Neural progenitor cell (in vitro differentiated cells): ENCODE measurements at places on chromosomes 5 and 9. TPM values are rescaled to one million over a fixed set of nuclear protein-coding genes. Genes with fewer than 3 reads are reported as not detected.

- DNase-seq: no peak
Observed at GRCh38 chr5:81906086-81906485, 65.7 kb upstream of the ATG10 start.

GRCh38 chr9:6645355-6646292 is at the start of gene GLDC:
Gene GLDC, minus strand, starts transcription at chr9:6645729. Its CDS starts 230 bp downstream, at chr9:6645499.
- DNase-seq: peak; percentile 96

GRCh38 chr5:90644132-90644531 is 85.5 kb downstream of the ADGRV1 start:
- DNase-seq: no peak

DNA sequence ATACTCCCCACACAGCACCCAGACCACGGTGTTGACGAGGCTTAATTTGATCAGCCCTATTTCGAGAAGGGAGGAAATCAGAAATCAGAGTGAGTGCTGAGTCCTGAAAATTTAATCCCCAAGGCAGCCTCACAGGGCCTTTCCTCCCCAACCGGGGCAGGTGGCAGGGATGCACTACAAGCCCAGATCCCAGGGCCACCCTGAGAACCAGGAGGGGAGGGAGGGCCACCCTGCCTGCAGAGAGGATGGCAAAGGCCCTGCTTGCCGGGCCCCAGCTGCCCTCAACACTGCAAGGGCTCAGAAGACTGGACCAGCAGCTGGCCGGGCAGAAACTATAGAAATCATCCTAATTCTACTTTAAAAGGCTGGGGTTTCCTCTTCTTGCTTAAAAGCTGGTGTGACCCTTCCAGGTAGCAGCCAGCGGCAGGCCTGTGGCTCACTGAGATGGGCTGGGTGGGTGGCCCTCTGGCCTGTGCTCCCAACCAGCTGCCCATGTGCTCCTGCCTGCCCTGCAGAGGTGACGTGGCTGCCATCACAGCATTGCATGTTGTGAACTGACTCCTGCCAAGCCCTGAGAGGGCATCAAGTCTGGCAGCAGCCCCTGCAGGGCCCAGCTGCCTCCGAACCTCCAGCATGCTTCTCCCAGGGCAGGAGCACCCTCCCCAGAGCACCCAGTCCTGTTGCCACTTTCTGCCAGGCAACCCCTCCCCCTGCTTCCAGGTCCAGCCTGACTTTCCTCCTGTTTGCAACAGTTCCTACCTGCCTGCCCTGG is 122.8 kb downstream of the ADAMTS2 start:
- DNase-seq: no peak

GRCh38 chr5:157350939-157351801 is 85.2 kb downstream of the CYFIP2 start:
- no peak for DNase-seq

DNA sequence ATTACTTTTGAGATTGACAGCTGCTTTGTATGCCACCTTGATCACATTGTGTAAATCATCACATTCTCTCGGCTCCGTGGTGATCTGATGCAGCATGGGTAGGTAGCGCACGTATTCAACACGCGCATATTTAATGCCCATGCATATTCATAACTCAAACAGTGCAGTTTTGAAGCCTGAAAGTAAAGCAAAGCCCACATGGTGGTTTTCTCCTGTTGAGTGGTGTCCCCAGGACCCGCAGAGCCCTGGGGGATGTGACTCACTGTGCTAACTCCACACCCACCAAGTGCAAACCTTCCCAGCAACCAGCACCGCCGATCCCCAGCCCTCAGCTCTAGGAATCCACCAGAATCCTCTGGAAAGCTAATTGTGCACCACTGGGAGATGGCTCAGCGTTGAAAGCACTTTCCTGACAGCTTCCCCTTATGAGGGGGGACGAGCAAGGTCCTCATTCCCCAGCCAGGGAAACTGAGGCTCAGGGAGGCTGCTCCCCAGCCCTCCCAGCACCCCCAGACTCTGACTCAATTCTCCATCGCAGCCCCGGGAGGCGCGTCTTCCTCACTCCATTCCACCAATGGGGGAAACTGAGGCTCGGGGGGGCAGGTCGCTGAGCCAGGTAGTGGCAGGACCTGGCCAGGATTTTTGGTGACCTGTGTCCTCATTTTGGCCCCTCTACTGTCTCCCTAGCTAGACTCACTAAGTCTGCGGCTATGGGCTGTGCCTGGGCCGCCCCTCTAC is 46.4 kb downstream of the SARDH start:
- DNase-seq: no peak

DNA sequence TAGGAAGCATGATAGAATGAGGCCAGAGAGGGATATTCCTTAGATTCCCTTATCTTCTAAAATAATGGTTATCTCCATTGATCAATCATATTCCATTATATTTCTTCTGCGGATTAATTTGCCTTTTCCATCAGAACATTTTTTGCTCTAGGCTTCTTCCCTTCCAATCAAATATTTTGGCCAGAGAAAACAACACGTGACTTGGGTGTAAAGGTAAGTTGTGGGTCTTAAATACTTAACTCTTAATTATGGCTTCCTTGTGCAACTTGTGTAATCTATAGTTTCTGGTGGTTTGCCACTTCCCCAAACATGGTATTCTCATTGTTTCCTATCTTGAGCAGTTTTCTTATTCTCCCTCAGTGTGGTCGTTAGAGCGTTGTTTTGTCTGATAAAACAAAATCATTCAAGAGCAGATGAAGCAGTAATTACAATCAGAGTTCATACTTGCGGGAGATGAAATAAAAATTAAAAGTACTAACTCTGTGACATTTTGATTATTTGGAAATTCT is 889.3 kb downstream of the MAT2B start:
- DNase-seq: no peak

- DNase-seq: no peak
Observed at GRCh38 chr5:66209350-66209749, 65.2 kb downstream of the SREK1 start.

GRCh38 chr5:9388941-9389674 is 156.8 kb downstream of the SEMA5A start:
- no peak for DNase-seq

- DNase-seq: no peak
Observed at GRCh38 chr9:16417749-16418148, 452.7 kb downstream of the BNC2 start.

DNA sequence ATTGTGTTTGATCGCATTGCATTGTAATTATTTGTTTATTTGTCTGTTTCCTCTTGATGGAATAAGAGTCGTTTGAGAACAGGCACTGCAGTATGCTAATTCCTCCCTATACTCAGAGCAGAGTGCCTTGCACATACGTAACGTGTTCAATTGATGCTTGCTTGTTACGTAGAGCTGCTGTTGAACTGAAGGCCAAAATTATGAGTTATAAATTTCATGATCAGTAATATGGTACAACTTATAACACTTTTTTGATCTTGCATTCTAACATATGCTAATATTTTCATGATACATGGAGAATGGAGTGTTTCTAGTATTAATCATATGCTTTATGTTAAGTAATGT is 26.5 kb upstream of the LIFR start:
- no peak for DNase-seq

GRCh38 chr5:175290379-175290778 is 153.6 kb downstream of the DRD1 start:
- DNase-seq: no peak

DNA sequence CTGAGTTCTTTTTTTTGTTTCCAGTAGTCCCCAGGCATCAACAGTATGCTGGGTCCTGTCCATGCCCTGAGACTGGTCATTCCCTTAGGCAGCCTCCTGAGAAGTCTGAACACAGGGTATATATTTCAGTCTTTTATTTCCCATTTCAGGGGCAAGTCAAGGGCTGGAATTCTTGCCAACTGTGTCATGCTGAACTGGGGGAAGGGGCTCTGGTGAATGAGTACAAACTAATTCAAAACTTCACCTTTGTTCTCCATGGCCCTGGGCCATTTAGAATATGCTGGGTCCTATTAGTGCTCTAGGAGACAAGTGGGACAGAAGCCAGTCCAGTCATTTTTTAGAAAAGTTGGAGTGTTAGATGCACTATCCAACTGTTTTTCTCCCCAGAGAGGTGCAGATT is 170.3 kb downstream of the TMC1 start:
- DNase-seq: no peak

GRCh38 chr9:137445930-137446431 is 4.8 kb upstream of the ENTPD8 start:
- no peak for DNase-seq

DNA sequence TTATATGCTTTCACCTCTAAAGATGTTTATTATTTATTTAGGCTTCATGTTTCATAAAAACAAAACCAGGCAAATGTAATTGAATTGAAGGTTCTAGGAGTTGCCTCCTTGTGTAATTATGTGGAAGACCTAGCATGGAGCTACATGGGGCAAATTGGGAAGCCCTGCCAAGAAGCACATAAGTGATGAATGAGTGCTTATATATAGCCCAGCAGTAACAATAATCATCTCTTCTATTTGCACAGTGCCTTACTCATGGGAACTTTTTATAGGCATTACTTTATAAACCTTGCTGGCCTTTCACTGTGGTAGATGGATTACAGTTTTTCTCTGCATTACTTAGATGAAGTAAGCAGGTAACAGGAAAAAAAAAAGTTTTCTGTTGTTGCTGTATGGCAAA is 40.0 kb upstream of the GRAMD2B start:
- DNase-seq: no peak

DNA sequence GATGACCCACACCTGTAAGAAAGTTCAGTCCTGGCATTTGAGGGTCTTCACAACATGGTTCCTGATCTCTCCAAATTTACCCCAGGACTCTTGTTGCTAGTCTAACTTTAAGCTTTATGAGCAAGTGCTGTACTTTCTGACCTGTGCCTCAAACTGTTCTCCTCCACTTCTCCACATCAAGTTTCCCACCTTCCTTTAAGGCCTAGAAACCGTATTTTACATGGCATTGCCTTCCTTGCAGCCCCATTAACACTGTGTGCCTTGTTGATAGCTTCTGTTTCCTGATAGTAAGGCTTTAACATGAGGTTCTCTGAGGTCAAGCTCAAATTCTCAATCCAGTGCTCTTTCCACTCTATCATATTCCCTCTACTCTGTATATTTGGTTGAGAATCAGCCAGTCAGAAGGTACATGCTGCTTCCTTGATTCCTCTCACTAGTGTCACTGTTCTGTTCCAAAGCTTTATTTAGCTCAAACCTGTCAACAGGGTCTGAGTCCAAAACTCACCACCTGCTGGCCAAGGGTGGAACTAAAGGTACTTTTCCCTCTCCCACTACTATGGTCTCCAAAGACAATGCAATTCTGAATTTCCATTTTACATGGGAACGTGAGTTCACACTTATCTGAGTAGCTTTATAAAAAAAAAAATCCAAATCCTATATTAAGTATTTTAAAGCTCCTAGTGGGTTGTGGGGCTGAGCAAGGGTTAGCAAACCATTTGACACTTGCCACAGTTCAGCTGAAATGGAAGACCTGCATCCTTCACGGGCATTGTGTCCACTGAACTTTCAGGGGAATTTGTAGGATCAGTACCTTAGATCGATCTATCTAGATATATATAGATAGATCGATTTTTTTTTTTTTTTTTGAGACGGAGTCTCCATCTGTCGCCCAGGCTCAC is 21.1 kb downstream of the VCP start:
- DNase-seq: peak; percentile 60

GRCh38 chr5:149887622-149888183 is 56.9 kb downstream of the PDE6A start:
- DNase-seq: no peak

CFAP77 gene
- 1.8 and 3.6 TPM in 2 replicates for total RNA-seq

GRM6 gene
- total RNA-seq: not detected in 2 replicates

LCN1 gene
- total RNA-seq: not detected in 2 replicates

NME5 gene
- total RNA-seq: 6.7 and 8.0 TPM in 2 replicates

ANKRD34B gene
- total RNA-seq: 0.77 and 2.5 TPM in 2 replicates

PCDHGB1 gene
- total RNA-seq: 3.6 and 4.3 TPM in 2 replicates

SLC31A2 gene
- 0.34 and 1.7 TPM in 2 replicates for total RNA-seq

PLCXD3 gene
- 0.09 TPM in 1 of 2 replicates, not detected in the other for total RNA-seq

SH3GL2 gene
- total RNA-seq: 1.2 and 1.6 TPM in 2 replicates
